ENCODE measurements at places on chromosomes 4 and X.

DNA sequence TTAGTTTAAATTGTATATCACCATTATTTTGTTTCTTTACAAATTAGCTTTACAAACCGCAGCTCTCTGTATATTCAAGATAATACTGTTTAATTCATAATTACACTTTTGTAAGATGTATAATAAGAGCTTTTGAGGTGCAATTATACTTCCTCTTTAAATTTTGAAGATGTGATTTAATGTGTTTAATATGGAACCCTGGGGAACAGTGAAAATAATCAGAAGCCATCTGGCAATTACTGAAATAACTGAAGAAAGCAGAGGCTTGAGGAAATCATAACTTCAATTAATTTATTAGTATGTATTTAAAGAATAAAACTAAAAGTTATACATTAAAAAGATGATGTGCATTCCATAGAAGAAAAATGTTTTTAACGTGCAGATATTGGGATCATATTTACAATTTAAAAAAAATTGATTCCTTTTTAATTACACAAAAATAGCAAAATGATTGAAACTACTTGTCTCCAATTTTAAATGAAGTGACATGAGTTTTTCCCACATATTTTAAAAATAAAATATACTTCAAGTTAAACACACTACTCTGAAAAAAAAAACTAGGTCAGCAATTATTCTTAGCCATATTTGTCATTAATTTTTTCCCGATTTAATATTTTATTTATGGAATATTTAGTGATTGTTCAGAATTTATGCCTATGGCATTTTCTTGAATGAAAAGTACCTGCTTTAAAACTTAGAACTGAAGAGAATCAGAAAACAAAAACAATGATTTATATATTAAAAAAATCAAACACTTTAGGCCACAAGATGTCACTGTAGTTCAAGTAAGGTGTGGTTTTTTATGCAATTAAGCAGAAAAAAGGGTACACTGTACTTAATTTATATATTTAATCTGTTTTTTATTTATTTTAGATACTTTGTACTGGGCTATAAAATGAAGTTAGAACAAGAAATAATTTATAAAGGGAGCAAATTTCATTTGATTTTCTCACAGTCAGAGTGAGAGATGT, 942.7 kb upstream of the NDST4 start:
- DNase-seq: no peak

DNA sequence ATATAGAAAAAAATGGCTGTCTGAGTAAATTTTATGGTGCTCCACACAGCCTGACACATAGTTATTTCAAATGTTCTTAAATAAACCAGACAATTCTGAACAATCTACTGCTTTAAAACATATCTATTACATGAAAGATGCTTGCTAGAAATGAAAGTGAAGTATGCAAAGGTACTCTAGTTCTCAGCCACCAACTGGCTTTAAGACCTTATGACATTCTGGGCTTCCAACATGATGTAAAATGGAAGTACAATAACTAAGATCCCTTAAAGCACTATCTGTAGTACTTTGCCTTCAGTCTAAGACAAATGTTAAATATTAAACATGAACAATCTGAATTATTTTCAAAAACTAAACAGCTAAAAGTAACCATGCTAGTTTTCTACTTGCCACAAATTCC, 17.3 kb downstream of the HUWE1 start:
- DNase-seq: no peak

DNA sequence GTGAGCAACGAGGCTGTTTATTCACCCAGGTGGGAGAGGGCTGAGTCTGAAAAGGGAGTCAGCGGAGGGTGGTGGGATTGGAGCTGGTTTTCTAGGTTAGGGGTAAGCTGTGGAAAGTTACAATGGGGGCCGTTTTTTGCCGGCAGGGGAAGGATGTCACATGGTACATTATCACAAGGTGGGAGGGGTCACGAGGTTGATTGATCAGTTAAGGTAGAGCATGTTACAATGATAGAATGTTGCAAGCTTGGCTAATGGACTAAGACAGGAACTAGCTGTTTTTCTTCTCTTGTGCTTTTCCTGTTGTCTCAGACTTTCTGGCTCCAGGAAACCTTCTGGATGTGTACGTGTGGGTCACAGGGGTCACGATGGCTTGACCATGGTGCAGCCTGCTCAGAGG, 536.3 kb upstream of the HTR2C start:
- no peak for DNase-seq

GRCh38 chrX:15469613-15470012, 23.5 kb downstream of the PIR start:
- DNase-seq: no peak

DNA sequence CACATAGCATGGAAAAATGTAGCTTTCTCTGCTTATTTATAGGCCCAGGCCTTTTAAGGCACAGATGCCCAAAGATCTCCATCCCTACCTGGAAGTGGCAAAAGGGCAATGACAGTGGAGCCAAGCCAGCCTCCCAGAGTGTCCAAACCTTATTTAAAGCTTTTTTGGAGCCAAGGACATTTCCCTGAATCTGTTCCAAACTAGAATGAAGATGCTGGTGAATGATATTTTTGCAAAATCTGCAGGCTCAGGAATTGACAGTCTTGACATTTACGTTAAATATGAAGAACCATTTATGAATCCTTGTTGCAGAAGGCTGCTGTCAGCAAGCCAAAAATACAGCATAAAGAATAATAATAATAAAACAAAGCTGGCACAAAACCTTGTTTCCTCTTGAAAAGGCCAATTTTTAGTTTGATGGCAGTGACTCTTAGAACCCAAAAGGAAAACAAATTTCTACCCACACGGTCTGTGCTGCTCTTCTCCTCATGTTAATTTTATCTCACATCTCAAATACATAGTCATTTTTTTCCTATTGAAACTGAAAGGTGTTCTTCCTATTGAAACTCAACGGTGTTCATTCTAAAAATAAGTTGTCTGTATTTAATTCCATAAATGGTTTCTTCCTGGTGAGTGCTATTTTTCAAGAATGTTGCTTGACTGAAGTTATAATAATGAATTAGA, 206.3 kb upstream of the TBL1X start:
- no peak for DNase-seq

DNA sequence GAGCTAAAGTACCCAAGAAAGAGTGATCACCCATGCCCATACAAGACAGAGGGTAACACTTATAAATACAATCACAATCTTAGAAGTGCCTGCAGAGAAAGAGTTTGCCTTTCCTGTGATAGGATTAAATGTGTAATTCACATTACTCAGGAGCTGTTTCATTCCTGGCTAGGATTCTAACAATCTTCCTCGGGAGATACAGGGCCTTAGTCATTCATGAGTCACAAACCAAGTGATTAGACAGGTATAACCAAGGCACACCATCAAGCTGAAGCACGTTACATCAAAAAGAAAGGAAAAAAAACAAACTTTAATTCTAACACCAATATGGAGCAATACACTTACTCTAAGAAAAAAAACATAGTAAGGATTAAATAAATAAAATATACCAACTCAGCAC, 14.9 kb downstream of the ABCG2 start:
- no peak for DNase-seq

GRCh38 chrX:152600853-152601633, 36.7 kb upstream of the GABRQ start:
- DNase-seq: no peak

DNA sequence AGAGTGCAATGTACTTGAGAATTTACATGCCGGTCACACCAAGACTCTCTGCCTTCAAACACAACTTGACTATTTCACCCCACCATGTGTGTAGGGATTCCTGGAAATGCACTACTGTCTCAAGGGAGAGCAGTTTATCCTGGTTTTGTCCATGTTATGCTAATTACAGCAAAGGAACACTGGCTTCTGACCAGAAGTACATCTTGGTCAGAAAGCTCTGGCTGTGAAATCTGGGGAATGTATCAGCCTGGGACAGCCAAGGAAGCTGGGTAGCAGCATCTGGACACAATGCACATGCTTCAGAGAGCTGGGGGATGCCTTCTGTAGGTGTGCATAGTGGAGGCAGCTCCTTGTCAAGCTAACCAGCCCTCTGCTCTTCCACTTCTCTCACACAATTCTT, 1432.6 kb upstream of the TENM3 start:
- no peak for DNase-seq

- no peak for DNase-seq
Measured at GRCh38 chr4:95068818-95069478, 311.2 kb downstream of the BMPR1B start.

- no peak for DNase-seq
Measured at GRCh38 chr4:12146339-12146738, 717.6 kb upstream of the HS3ST1 start.
